ENCODE measurements at places on chromosomes 4 and X. TPM values are rescaled to one million over a fixed set of nuclear protein-coding genes. Genes with fewer than 3 reads are reported as not detected.

- no peaks in the 10 kb centered on the region for H3K27me3 ChIP-seq
- no peak for DNase-seq
- H3K4me1 ChIP-seq = no peaks in the 10 kb centered on the region
- H3K36me3 ChIP-seq = no peaks in the 10 kb centered on the region
These were observed 34.1 kb downstream of the PRKG2 start for GRCh38 chr4:81180916-81181315.

- H3K4me3 ChIP-seq = no peak overlapping the region
- no peak for DNase-seq
- no peaks in the 10 kb centered on the region for H3K27me3 ChIP-seq
- H3K36me3 ChIP-seq = no peaks in the 10 kb centered on the region
These were observed 170.2 kb upstream of the NUDT6 start for GRCh38 chr4:123092586-123092985.

HMGB3 gene
- 2.5 TPM for total RNA-seq

- H3K36me3 ChIP-seq = no peaks in the 10 kb centered on the region
- H3K4me3 ChIP-seq = no peak overlapping the region
- H3K27me3 ChIP-seq = no peaks in the 10 kb centered on the region
- H3K27ac ChIP-seq = no peak overlapping the region
These were observed 25.8 kb downstream of the SPIN3 start for GRCh38 chrX:56969559-56969958.

CT45A10 gene
- total RNA-seq = not detected

- H3K4me1 ChIP-seq = peaks cover 16% of the 10 kb centered on the region
- no peak overlapping the region for H3K4me3 ChIP-seq
- H3K27me3 ChIP-seq = no peaks in the 10 kb centered on the region
- no peak overlapping the region for H3K27ac ChIP-seq
- H3K36me3 ChIP-seq = no peaks in the 10 kb centered on the region
These were observed 126.5 kb downstream of the ADGRA3 start for GRCh38 chr4:22389240-22389870.

DNA sequence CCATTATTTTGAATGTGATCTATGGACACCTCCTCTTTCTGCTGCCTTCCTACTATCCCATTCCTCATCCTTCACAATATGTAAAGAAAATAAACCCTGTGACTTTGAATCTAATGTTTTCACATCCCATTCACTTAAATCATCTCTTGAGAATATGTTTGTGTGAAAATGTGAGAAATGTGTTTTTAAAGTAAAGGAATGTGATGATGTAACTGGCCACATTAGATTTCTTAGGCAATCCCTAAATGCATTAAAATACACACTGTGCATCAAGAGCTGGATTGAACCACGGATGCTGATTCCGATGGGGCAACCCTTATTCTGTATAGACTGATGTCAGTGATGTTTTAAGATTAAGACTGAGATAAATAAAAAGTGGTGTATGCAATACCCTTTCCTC is 558.9 kb upstream of the TENM3 start:
- H3K36me3 ChIP-seq = no peaks in the 10 kb centered on the region
- H3K27ac ChIP-seq = no peak overlapping the region
- no peak overlapping the region for H3K4me3 ChIP-seq
- no peak for DNase-seq

TIGD2 gene
- total RNA-seq = 2.6 TPM

FGF13 gene
- 15.0 TPM for total RNA-seq

KIAA1210 gene
- total RNA-seq = not detected

DNA sequence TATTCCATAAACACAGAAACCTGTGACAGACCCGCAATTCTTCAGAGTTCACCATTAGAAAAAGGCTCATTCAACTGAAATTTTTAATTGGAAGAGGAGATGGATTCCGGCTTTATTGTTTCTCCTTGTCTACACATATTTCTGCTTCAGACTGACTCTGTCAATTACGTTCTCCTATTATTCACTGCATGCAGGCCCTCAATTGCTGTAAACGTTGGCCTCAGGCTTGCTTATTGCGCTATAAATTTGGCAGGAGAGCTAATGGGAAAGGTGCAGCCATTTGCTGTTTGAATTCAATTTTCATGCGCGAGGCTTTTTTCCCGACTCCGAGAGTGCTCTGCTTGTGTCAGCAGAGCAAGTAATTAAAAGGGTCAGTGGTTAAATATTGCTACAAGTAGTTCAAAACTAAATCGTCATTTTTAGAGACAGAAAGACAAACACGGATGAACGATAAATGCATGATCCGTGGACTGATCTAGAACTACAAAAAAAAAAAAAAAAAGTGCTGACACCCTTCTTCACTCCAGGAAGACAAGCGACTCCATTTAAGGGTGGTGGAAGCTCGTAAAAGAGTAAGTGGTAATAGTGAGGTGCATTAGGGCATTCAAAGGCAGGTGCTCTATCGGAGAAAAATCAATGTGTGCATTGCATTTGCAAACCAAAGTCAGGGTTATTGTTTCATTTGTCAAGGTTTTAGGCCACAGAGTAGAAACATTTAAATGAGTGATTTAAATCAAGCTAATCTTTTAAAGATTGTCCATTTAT is 841.6 kb upstream of the FRG1 start:
- H3K4me1 ChIP-seq = no peaks in the 10 kb centered on the region
- no peaks in the 10 kb centered on the region for H3K36me3 ChIP-seq
- no peak for DNase-seq
- no peaks in the 10 kb centered on the region for H3K27me3 ChIP-seq

- no peaks in the 10 kb centered on the region for H3K27me3 ChIP-seq
- H3K27ac ChIP-seq = no peak overlapping the region
- no peak overlapping the region for H3K4me3 ChIP-seq
- H3K36me3 ChIP-seq = no peaks in the 10 kb centered on the region
- H3K4me1 ChIP-seq = no peaks in the 10 kb centered on the region
- DNase-seq = no peak
These were observed 105.6 kb downstream of the AMMECR1 start for GRCh38 chrX:110212299-110212698.

- no peaks in the 10 kb centered on the region for H3K4me1 ChIP-seq
- no peak for DNase-seq
- H3K27ac ChIP-seq = no peak overlapping the region
- H3K4me3 ChIP-seq = no peak overlapping the region
These were observed 68.2 kb downstream of the DMP1 start for GRCh38 chr4:87718217-87718835.
